Activated CD4-positive, alpha-beta T cell treated with anti-CD3 and anti-CD28 coated beads for 48 hours (primary cell): ENCODE measurements at places on chromosomes 16 and 17.

DNA sequence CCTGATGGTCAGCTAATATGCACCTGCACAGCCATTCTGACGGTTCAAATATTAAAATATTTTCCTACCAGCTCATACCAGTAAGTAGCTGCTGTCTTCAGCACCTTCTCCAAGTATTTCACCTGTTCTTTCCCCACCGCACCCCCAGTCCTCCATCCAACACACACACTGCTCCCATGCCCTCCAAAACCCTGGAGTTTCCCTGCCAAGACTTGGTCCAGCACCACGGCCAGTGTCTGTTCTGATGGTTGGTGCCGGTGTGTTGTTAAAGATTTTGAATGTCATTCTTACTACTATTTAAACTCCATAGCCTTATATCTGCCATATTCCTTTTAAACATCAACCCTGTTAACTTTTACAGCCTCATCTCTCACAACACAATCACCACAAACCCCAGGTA lies 142.4 kb downstream of the GSG1L start:
- no peak for DNase-seq

DNA sequence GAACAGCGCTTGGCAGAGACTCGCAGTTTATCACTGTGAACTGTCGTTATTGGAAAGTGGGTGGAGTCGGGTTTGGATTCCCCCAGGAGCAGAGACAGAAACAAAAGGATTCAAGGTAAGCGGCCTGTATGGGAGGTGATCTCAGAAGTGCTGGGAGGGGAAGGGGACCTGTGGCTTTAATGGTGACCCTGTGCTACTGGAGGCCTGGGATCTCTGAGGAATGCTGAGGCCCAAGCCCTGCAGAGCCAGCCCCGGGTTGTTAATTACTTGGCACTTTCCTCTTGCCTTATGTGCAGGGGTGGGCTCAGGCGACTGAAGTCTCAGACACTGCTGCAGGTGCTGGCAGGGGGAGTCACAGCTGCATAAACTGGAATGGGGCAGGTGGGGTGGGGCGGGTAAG lies 27.4 kb downstream of the IRF8 start:
- no peak for DNase-seq

DNA sequence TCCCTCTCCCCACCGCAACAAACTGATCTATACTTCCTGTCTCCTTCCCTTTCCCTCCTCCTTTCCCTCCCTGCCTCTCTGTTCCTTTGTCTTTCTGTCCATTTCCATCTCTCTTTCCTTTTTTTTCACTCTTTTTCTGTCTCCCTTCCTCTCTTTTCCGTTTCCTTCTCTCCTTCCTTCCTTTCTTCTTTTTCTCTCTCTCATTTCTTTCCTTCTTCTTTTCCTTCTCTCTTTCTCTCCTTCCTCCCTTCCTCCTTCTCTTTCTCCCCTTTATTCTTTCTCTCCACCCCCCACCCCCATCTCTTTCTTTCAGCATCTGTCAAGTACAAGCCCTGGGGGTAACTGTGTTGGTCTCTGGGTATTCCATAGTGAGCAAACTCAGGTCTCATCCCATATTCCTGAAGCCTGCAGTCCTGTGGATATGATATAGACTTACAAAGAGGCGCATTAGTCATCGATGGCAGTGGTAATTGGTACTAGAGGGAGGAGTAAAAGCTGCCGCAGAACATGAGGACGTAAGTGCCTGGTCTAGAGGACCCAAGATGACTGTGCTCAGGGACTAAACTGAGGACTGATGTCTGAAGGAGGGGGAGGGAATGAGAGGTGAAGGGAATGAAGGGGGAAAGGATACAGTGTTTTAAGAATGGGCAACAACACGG lies 50.4 kb downstream of the VAT1L start:
- no peak for DNase-seq

- DNase-seq, result no peak
Observed at GRCh38 chr16:49593424-49594040, 219.9 kb downstream of the C16orf78 start.

DNA sequence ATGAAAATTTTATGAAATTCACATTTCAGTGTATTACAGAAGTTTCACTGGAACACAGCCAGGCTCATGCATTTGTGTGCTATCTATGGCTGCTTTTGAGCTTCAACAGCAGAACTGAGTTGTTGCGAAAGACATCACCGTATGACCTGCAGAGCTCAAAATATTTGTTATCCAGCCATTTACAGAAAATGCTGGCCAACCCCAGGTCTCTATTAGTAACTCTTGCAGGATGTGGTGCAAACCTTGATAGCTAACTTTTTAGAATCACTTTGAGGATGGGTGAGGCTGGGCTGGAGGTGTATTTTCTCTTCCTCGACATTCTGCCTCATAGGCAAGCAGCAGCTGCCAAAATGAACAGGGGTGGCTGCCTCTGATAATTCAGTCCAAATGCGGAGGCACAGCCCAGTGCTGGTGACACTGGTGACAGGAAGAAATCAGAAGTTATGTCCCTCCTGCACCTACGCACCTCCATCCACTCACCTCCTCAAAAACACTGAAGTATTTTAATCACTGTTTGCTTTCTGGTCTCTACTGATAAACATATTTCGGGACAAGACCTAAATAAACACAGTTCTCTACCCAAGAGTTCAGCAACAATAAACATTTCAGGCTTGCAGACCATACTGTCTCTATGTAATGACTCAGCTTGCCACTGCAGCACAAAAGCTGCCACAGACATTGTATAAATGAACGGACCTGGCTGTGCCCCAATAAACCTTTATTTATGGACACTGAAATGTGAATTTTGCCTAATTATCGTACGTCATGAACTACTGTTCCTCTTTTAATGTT lies 28.5 kb downstream of the ARHGAP17 start:
- DNase-seq, result no peak

- no peak for DNase-seq
Observed at GRCh38 chr17:65772989-65773388, 211.5 kb upstream of the AXIN2 start.

GRCh38 chr17:4632581-4632920 lies 8.9 kb downstream of the ALOX15 start:
- DNase-seq, result no peak

DNA sequence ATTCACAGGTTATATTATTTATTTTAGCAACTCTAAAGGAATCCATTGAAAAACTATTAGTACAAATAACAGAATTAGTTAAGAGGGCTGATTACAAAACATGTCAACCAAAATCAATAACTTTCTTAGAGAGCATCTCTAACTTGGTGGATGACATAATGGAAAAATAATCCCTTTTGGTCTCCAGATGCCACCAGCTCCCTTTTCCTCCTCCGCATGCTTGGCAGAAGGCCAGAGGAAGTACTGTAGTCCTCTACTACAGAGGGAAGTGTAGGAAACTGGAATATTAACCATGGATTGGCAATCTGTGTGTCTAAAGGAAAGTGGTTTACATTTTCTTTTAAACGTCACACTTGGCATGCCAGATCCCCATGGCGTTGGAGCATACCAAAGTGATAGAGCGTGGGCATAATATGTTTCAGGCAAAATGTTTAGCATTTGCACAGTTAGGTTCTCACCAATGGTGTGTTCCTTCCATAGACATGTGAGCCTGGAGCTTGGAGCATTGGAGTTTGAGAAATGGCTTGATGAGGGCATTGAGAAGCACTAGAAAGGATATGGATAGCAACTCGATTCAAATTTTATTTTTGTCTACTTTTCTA lies 106.3 kb downstream of the PRKCB start:
- DNase-seq, result no peak

DNA sequence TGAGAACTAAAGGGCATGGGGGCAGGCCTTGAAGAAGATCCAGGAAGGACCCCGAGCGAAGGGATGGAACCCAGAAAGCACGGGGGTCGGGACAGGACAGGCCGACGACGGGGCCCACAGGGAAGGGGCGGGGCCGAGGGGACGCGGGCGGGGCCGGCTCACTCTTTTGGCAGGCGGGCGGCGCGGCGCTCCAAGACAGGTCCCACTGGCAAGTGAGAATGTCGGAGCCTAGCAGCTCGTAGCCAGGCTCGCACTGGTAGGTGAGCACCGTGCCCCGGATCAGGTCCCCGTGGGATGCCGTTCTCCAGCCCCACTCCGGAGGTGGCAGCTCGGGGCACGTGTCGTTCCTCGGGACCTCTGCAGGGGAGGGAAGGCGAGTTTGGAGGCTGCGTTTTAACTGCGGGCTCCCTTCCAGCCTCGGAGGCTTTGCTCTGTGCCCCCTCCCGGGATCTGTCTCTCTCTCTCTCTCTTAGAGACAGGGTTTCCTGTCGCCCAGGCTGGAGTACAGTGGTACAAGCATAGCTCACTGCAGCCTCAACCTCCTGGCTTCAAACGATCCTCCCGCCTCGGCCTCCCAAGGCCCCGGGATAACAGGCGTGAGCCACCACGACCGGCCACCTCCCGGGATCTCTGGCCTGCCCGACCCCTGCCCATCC lies 13.7 kb upstream of the CDIPT start:
- DNase-seq, result peak; percentile 54

DNA sequence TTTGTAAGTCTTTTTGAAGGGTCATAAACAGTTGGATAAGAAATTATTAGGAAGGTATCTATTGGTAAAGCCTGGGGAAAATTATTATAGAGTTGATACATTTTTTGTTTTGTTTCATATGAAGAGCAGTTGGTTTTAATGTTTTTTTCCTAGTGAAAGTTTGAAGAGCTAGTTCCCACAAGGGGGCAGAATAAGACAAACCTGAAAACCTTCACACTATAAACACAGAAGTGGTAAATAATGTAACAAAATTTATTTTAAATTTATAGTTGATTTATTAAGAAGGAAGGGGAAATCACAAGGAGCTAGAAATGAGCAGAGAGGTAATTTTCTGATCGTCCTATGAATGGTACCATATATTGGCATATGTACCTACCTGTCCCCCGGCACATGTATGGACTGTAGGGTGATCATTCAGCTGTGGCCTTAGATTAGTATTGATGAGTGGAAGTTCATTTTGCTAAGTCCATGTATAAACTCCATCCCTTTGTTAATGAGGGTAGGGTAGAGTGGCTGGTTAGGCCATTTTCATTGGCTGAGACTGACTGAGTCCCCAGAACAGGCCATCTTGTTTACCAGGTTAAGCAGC lies 116.3 kb downstream of the TANC2 start:
- no peak for DNase-seq

GRCh38 chr17:44216173-44216572 lies 3.3 kb downstream of the UBTF start:
- DNase-seq, result no peak
